T-helper 9 cell (primary cell): ENCODE measurements at places on chromosomes 11 and 22.

DNA sequence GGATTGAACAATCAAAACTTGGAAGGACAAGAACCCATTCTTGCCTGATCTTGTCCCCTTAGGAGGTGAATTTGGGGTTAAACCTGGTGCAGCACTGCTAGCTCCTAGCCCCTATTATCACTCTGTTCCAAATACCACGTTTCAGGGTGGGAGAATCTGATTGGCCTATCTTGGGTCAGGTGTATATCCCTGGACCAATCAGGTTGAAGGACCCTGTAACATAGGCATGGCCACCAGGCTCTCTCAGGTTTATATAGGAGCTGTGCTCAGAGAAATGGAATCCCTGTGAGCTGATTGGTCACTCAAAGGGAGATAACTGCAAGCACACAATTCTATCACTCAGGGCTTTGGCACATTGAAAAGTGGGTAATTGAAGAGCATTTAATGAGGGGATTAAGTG, 26.6 kb upstream of the AMPD3 start:
- no peak for DNase-seq

DNA sequence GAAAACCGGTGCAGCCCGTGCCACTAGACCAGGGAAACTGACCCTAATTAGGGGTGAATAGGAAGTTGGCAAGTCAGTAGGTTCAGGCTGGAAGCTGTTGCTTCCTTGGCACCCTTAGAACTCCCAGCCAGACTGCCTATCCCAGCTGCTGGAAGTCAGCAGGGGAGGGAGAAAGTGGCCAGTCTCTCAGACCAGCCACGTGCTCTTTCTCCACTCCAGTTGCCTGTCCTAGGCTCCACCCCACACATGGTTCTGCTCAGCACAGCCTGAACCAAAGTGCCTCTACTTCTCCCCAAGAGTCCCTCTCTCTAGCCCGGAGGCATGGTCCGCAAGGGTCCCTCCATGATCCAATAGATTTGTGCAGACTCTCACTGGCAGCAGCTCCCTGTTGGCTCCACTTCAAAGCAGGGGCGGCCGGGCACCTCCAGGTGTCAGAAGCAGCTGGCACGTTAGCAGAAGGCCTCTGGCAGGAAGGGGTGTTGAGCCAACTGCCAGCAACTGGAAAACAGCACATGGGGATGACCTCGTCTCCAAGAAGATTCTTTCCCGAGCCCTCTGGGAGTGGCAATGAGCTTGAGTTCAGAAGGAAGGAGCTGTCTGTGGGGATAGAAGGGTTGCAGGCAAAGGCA, 27.7 kb downstream of the ARFGAP2 start:
- no peak for DNase-seq

DNA sequence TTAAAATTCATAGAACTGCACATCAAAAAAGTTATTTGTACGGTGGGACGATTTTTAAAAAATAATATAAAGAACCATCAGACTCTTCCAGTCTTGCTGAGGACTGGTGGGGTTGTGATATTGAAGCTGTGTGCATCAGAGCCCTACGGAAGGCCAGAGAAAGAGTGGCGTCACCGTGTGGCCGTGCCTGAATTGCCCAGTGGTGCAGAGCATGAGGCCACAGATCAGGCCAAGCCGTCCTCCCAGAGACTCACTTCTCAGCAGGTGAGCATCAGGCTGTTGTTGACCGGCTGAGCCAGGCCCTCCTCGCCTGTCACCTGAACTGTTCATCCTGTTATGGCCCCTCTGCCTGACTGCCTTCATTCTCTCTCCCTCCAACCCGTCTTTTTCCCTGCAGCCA, 1013.9 kb downstream of the TBC1D22A start:
- no peak for DNase-seq

DNA sequence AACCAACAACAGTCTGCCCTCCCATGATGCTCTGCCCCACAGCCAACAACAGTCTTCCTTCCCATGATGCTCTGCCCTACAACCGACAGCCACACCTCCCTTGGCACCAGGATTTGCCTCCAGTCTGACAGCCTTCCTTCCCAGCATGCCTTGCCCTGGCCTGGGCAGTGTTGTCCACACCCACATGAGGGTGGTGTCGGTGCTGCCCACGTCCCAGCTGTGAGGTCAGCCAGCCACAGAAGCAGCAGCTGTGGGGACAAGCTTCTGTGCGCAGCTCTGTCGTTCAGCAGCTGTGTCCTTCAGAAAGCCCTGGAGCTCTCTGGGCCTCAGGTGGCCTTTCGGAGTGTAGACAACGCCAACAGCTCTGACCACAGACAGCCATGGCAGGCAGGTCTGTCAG, 1378.9 kb downstream of the BRD1 start:
- no peak for DNase-seq

GRCh38 chr11:106398502-106399075, 321.1 kb downstream of the AASDHPPT start:
- no peak for DNase-seq

DNA sequence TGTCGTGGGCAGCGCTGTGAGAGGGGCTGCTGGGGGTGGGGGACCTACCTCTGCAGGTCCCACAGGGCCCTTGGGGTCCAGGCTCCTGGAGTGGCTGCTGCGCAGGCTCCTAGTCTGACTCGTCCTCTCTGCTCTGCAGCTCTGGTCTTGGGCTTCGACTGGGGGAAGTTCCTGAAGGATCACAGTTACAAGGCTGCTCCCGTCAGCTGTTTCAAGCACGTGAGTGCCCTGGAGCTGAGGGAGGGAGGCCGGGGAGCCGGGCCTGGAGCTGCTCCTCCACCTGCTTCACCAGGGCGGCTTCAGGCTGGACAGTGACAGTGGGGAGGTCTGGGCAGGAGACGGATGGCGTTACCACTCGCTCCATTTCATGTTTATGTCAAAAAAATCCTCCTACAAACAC, 11.9 kb downstream of the L3MBTL2 start:
- DNase-seq: no peak

DNA sequence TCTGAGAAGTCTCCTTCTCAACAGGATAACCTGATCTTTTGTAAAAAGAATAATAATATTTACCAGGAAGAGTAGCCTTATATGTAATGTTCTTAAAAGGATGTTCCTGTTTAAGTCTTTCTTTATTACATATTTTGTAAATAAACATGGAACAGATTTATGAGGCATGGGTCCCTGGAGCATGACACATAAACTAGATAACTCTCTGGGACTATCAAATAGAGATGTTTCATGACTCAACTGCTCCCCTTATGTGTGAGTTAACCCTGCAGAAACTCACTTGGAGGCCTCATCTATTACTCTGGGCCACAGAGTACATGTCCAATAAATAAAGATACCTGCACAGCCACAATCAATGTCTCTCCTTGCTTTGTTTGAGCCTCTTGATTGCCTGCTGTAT, 64.6 kb downstream of the GDPD4 start:
- DNase-seq: no peak

- DNase-seq: no peak
These were observed 9.9 kb downstream of the LSP1 start for GRCh38 chr11:1862588-1863351.

- DNase-seq: no peak
These were observed 6.2 kb downstream of the LRRC74B start for GRCh38 chr22:21051831-21052400.

DNA sequence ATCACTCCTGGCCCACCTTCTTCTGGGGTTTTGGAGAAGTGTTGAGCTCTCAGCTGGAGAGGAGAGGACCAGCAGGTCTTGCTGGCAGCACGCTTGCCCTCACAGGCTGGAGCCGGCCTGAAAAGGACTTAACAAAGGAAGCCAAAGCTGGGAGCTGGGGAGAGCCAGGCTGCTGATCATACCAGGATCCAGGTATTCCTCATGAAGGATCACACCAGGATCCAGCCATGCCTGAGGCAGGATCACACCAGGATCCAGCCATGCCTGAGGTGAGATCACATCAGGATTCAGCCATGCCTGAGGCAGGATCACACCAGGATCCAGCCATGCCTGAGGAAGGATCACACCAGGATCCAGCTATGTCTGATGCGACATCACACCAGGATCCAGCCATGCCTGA, 17.0 kb downstream of the MRGPRD start:
- no peak for DNase-seq

- DNase-seq: no peak
These were observed 33.5 kb upstream of the SMIM38 start for GRCh38 chr11:69122326-69122629.

GRCh38 chr11:36095716-36096115, 151.9 kb downstream of the LDLRAD3 start:
- no peak for DNase-seq

GRCh38 chr11:19974886-19975285, 185.4 kb downstream of the DBX1 start:
- DNase-seq: no peak

DNA sequence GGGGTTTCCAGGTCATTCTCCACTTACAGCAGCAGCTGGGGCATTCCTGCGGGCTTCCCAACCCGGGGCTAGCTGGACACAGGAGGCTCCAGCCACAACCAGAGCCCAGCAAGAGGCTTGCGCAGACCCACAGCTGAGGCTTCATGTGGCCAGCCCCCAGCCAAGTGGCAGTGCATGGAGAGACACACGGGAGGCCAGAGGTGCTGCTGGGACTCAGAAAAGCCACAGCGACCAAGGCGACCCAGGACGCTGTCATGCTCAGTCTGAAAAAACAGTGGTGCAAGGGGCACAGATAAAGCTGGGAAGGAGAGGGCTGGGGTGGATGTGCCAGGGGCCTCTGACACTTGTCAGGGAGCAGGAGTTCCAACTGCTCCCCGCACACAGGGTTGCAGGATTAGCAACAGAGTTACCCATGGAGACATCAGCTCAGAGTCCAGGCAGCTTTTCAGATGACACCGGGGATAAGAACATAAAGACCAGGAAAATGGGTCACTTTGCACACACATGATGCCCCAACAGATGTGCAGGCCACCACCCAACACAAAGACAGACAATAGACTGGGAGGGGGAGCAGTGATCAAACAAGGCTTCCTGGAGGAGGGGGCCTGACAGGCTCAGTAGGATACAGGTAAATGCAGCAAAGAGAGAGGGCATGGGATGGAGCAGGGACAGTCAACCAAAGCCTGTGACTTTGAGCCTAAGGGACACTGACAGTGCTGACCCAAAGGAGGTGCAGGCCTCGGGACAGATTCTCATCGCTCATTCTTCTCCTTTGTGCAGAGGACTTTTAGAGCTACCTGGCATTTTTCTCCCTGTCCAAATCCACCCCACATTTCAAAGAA, 6.9 kb upstream of the NEAT1 start:
- no peak for DNase-seq

DNA sequence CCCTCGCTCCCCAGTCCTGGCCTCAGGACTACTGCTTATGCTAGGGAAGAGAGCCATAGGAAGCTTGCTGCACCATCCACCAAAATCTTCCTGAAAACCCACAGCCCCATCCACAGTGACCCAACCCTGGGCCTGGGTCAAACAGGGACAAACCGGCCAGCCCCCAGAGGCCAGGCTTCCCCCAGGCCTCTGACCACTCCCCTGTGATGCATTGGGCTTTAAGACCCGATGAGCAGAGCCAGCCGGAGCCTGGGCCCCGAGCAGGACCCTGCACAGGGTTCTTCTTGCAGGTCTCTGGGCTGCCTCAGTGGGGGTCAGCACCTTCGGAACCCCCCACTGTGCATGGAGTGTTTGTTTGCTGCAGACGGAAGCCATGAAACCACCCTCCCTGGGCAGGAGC, 583.7 kb downstream of the BRD1 start:
- DNase-seq: no peak

DNA sequence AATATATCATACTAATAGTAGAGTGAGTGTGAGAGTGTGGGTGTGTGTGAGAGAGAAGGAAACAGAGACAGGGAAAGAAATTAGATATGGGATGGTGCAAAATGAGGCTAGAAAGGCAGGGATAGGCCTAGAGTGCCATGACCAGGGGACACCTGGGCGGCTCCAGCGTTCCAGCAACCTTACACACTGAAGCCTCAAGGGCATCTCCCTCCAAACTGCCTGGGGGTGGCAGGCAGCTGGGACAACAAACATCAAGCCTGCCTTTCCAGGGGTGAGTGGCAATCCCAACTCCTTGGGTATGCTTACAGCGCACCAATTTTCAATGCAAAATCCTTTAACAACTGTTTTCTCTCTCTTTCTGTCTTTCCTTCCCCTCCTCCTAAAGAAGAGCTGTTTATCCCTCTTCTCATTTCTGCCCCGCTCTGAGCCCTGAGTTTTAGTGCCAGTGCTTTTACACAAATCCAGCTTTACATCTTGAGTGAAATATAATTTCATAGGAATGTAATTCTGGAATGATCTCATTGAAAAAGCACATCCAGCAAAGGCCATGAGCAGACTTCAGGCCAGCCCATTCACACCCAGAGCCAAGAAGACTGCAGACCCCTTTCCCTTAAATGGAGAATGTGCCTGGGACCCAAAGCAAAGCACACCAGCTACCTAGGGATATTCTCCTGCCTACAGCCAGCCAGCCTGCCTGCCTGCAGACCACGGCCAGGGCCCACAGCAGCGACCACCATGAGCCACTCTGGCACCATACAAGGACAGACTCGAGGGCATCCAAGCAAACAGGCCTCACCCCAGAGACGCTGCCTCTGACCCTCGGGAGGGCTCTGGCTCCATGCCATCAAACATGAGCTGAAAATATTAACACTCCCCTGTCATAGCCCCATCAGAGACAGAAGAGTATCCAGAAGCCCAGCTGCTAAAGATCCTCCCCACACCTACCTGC, 90.3 kb downstream of the RPL27A start:
- no peak for DNase-seq

DNA sequence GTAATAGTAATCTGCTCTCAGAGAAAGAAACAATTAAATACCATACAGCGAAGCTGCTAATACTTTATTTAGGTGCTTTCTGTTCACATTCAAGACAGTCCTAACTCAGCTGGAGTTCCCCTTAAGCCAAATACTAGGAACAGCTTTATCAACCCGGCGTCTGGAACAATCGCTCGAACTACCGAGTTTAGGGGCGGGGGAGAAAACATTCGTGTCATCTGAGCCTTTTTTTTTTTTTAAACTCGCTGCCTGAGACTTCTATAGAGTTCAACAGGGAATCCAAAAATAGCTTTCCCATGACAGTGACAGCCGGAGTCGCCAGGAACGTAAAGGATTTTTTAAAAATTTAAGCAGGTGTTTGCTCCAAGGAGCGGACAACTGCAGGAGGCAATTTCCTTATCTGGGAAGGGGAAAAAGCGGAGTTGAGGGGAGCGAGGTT, 852 bp downstream of the TRAF6 start:
- DNase-seq: no peak

DNA sequence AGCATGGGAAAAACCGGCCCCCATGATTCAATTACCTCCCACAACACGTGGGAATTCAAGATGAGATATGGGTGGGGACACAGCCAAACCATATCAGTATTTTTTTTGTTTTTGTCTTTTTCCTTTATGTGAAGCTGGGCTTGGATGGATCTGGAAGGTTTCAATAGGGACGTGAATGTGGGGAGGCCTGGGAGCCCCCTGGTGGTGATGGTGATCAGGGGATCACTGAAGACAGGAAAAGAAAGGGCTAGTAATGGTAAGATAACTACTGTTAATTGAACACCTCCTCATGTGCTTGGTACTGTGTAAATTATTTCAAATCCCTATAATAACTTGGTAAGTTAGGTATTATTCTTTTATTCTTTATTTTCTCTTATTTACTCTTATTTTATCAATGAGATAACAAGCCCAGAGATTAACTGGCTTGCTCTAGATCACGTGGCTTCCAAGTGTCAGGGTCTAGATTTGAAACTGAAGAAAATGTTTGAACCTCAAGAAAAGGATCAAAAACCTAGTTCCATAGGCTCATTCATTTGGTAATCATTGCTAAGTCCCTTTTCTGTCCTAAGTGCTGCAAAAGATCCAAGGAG, 364.2 kb downstream of the TENM4 start:
- no peak for DNase-seq
